ENCODE measurements at places on chromosomes 11 and 22.

DNA sequence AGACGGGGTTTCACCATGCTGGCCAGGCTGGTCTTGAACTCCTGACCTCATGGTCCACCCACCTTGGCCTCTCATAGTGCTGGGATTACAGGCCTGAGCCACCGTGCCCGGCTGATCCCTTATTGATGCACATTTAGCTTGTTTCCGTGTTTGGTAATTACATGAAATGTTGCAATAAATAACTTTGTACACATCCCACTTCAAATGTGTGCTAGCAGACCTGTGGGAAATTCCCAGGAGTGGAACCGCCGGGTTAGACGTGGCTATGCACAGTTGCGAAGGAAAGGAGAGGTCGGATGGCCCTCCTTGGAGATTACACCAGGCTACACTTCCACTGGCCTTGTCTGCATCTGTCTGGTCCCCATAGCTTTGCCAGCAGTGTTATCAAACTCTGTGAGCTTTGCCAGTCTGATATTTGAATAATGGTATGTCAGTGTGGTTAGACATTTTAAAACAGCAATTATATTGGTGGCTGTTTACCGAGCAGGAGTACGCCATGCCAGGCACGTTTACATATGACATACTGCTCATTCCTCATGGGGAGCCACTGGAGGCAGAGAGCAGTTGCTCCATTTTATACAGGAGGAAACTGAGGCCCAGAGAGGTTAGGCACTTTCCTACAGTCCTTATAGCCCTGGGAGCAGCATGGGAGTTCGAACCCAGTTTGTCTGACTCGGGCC lies 27.2 kb upstream of the SYT7 start:
- DNase-seq: no peak

DNA sequence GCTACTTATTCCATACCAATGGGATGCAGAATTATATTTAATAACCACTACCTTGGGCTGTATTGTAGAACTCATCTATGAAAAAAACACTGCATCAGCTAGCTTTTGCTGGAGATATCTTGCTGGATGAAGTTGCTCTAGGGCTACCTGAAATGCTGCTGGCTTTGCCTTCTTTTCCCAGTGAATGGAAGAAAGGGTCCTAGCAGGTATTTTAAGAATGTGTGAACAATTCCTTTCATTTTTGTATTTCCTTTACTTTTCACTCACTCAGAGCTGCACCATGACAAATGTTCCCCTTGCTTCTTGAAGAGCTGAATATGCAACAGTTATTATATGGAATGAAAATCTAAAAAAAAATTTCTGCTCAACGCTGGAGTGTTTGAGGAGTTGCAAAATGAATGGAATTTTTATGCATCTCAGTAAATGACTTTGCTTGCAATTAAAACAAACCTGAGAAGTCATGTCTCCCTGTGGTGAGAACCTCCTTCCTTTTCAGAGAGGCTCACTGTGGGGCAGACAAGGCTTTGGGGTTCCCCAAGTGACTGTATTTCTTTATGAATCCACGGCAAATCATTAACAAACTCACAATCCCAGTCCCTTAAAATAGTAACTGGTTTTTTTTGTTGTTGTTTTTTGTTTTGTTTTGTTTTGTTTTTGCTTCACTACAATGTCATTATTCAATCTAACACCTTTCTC lies 566.8 kb upstream of the KIRREL3 start:
- no peak for DNase-seq

DNA sequence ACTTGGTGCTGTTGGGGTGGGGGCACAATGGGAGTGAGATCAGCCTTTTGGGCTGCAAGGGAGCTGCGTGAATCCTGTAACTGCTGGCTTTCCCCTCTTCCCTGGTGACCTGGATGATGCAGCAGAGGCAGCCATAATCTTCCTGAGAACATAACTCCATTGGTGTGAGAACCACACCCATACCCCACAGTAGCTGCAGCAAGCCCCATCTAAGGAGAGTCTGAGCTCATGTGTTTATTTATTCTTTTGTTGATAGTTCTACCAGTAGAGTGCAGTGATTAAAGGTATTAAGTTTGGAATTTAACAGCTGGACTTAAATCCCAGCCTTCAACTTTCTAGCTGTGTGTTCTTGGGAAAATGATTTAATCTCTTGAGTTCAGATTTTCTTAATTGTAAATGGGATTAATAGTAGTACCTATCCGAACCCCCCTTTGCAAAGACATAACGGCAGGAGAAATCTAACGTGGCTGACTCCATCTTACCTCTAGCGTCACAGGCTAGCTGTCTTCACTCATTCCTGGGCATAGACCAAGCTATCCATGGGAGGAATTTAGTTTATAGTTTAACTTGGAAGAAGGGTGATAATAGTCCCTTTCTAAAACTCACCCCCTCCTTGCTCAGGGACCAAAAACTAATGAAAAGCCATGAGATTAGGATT lies 385.0 kb upstream of the DDI1 start:
- DNase-seq: no peak

DNA sequence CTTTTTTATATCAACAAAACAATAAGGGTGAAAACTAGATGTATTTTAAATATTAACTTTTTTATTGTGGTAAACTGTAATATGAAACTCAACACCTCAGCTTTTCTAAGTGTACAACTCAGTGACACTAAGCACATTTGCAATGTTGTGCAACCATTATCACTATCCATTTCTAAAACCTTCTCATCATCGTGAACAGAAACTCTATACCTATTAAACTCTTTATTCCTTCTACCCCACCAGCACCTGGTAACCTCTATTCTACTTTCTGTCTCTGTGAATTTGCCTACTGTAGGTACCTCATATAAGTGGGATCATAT lies 9.4 kb downstream of the HORMAD2 start:
- DNase-seq: no peak

DNA sequence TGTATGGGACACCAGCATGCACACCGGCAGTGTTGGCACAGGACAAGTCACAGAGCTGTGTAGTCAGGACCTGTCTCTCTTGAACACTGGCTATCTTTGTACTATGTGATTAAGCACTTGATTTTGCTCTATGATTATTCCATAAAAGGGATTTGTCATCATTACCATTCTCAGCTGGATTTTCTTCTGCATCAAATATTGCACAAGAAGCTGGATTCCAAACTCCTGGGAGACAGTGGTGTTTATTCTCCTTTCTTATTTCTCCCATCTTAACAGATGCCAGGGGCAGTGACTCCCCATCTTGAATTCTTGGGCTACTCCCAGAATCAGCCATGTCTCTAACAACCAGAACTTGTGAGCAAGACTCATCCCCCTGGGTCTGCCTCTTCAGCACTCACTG lies 62.5 kb upstream of the GNAZ start:
- no peak for DNase-seq
